ENCODE measurements at places on chromosomes 11 and 22. TPM values are rescaled to one million over a fixed set of nuclear protein-coding genes. Genes with fewer than 3 reads are reported as not detected.

DNA sequence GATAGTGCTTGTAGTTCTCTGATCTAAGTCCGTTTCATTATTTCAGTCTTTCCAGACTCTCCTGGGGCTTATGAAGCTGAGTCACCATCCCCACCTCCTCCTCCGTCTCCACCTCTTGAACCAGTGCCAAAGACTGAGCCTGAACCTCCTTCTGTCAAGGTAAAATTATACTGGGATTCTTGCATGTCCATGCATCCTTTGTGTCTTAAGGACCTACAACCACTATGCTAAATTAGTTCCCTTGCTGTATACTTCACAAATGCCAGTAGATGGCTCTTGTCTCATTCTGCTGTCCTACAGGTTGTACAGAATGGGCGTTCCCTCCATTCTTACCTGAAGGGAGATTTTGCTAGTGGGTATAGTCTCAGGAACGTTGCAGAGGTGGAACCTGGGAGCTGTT lies 42.2 kb downstream of the POLD3 start:
- no peak for DNase-seq

GRCh38 chr11:75090671-75091177 lies 6.0 kb downstream of the OR2AT4 start:
- no peak for DNase-seq

DNA sequence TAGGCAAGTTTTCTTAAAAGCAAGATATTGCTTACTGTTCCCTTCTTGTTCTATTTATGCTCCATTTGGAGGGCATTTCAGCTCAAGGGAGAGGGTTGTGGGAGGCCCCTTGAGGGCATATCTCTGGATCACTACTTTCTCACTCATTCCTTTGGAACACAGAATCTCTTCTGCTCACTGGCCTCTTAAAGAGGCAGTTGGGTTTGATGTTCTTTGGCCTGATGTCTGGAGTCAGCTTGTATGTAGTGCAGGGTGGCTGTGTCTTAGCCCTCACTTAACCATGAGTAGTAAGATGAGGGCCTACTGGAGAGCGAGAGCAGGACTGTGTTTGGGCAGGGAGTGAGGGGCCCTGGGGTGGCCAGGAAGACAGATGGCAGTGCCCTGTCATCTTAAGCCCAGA lies 3.6 kb downstream of the INCENP start:
- DNase-seq = no peak

DNA sequence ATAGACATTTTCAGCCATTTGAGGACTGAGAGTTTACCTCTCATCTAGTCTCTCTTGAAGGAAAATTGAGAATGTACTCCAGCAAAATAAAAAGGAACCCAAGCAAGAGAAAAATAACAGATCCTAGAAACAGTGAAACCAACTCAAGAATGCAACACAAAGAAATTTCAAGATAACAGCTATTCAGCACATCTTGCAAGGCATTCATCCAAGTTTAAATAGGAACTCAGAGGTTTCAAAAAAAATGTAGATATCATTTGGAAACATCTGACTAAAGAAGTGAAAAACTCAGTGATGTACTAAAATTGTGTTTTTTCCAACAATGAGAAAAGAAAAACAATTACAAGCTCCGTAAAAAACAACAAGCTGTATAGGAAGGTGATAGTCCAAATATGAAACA lies 76.4 kb downstream of the TMEM135 start:
- DNase-seq = no peak

DNA sequence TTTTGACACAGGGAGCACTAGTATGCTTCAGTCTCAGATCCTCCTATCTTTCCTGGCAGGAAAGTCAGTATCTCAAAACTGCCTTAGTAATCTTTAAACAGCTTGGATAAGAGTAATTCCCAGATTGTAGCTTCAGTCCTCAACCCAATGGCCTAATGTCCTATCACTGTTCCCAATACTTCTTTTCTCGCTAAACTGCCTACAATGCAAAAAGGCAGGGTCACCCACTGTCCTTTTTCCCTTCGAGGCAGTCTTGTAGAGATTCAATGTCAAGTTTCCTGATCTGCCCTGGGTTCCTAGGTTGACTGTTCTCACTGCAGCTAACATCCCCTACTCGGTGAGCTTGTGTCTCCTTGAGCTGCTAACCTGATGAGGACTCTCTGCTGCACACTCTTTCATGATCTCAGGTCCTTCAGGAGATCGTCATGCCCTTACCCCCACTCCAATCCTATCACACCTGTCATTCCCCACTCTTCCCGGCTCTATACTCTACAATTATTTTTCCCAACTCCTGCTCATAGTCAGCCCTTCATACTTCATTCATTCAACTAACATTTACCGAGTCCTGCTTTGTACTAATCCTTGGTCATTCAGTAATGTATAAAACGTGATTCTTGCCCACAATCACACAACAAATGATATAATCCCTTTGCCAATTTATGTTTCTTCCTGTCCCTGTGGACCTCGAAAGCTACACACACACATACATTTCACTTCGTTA lies 904 bp downstream of the C2CD3 start:
- DNase-seq = no peak

DNA sequence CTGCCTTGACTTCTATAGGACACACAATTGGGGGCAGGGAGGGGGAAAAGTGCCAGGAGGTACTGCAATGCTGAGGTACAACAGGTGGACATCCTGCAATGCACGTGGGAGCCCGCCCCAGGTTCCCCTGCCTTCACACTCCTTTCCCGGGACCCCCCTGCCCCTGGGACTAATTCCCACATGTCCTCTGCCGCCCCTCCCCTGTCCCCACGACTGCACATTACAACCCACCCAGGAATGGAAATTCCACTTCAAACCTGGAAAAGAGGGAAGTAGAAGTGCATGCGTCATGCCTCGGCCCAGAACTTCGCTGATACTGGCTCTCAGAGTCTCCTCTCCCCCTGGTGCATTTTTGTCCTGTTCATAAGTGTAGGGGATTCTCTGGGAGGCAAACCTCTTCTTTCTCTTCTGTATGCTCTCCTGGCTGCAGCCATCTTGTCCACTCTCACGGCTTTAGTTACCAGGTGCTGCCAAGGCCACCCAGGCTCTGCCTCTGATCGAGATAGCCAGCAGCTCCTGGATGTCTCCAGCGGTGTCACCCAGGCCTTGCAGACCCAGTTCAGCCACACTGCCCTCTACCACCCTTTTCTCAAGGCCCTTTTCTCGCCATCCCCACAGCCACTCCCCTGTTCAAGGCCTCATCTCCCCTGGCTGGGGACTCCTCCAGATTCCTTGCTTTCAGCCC lies 43.7 kb downstream of the GDPD5 start:
- no peak for DNase-seq

GRCh38 chr11:36139767-36140166 lies 149.5 kb downstream of the COMMD9 start:
- no peak for DNase-seq

GRCh38 chr22:28884747-28885350 lies 1.5 kb downstream of the ZNRF3 start:
- no peak for DNase-seq

- DNase-seq = no peak
These were observed 21.2 kb upstream of the NDUFC2 start for GRCh38 chr11:78100676-78101472.

DNA sequence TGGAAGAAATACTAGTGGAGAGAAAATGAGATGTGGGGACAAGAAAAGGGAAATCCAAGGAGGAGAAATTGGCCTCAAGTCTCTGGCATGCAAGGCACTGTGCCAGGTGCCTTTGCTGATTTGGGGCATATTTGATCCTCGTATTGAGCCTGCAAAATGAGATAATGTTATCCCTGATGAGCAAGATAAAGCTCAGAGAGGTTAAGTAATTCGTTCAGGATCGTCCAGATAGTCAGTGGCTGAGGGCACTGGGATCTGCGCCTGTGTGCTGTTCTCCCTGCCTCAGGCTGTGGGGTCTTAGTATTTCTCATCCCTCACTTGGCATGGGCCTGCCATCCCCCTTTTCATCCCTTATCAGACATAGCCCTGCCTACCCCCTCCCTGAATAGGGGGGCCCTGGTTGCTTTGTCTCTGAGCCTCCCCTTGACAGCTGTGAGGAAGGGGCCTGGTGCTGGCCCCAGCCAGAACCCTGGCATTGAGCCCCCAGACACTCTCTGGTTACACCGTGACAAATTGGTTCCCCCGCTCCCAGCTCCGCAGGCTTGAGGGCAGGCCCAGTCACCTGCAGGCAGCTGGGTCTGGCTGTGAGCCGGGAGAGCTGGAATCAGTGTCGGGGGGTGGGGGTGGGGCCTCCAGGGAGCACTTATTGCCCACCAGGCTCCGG lies 85.7 kb downstream of the NECTIN1 start:
- DNase-seq = no peak

DNA sequence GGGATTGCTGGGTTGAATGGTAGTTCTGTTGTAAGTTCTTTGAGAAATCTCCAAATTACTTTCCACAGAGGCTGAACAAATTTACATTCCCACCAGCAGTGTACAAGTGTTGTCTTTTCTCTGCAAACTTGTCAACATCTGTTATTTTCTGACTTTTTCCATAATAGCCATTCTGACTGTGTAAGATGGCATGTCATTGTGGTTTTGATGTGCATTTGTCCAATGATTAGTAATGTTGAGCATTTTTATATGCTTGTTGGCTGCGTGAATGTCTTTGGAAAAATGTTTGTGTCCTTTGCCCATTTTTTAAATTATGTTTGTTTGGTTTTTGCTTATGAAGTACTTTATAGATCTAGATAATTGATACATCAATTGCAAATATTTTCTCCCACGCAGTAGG lies 1025.0 kb downstream of the JRKL start:
- no peak for DNase-seq

DNA sequence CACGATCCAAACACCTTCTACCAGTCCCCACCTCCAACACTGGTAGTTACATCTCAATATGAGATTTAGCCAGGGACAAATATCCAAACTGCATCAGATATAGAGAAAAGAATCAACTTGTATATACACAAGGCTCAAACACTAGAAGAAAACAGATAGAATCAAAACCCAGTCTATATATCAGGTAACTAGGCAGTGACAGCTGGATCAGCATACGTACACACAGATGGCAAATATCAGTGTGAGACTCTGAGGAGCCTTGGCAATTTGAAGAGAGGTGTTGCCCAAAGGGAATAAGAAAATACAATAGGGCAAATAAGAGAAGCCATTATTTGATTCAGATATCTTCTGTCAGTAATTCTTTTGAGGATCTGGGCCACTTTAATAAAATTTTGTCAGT lies 951.3 kb upstream of the CHORDC1 start:
- DNase-seq = no peak

- no peak for DNase-seq
These were observed 23.6 kb downstream of the GDPD5 start for GRCh38 chr11:75502138-75502537.

Gene GRIK4
- polyA plus RNA-seq = 1.3 TPM

Gene SHANK2
- 34.8 TPM for polyA plus RNA-seq

Gene CD59
- polyA plus RNA-seq = 234 TPM

Gene SLC22A6
- polyA plus RNA-seq = 29.4 TPM

Gene CDK2AP2
- polyA plus RNA-seq = 32.8 TPM

Gene DMC1
- 8.1 TPM for polyA plus RNA-seq

Gene SMTNL1
- 0.47 TPM for polyA plus RNA-seq

Gene GGTLC3
- polyA plus RNA-seq = 0.18 TPM

Gene TSGA10IP
- polyA plus RNA-seq = 0.23 TPM

Gene GPR152
- polyA plus RNA-seq = not detected
